Activated CD4-positive, alpha-beta T cell treated with anti-CD3 and anti-CD28 coated beads, Interleukin-2, Interleukin-6, amounts not matched to agents 100 ng/mL and 50 ng/mL, durations not matched to agents 16 hours and 8 hours (primary cell): ENCODE measurements at places on chromosomes 4 and X.

DNA sequence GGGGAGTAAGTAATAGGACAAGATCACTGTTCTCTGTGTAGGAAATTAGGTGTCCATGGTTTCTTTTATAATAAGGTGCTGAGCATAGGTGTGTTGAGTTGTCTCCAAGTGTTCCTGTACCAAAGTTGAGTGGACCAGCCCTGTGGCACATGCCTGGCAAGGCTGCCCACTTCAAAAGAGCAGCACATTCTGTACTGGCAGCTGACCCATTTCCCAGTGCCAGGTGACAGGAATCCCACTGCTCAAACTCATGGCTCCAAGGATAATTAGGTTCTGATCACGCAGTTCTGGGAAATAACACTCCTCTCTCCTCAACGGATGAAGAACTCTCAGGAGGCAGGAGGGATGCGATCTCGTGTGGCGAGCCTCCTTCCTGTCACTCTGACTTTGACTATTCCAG is 12.8 kb upstream of the LGI2 start:
- DNase-seq = no peak

GRCh38 chr4:93891244-93891643 is 62.7 kb downstream of the ATOH1 start:
- DNase-seq = no peak

GRCh38 chrX:17527135-17527701 is 152.2 kb downstream of the NHS start:
- DNase-seq = no peak

GRCh38 chr4:157564218-157564617 is 343.7 kb downstream of the GRIA2 start:
- no peak for DNase-seq

DNA sequence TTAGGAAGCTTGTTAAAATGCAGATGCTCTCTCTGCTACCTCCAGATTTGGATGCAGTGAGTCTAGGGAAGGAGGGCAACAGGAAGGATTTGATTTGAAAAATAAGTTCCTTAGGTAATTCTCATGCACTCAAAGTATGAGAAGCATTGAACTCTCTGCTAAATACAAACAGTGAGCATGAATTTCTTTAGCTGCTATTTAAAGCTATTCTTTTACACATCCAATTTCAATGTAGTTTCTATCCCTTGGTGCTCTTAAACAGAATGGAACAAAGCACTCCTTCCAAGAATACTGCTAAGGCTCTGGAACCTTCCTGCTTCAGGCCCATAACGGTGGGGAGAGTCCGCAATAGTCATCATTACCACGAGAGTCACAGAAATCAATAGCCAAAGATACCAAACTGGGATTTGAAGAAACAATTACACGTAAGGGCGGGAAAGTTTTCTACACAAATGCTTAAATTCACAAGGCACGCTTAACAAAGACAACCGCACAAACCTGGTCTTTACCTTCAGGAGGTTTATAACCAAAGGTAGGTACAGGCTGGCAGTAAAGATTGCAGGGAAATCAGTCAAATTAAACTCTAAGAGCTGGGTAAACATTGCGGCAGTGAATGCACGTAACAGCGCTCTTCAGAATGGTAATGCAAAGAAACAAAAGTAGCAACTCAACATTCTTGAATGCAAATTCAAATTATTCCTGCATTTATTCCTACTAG is 123.2 kb upstream of the NAP1L5 start:
- no peak for DNase-seq

DNA sequence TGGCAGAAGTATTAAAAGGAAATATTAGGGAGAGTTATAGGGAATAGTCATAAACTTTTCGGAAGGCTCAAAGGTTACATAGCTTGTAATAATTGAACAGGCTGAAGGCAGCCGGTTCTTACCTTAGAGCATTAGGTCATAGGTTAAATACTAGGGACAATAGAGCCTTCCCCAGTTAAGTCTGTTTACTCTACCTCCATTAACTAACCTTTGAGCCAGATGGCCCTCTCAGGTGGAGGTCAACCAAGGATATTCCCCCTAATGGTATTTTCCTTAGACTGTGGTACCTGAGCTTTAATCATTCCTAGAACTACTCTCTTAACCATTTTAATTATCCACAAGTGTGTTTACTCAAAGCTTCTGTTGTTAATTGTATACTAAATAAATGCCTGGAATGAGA is 920.9 kb upstream of the PABPC4L start:
- no peak for DNase-seq

DNA sequence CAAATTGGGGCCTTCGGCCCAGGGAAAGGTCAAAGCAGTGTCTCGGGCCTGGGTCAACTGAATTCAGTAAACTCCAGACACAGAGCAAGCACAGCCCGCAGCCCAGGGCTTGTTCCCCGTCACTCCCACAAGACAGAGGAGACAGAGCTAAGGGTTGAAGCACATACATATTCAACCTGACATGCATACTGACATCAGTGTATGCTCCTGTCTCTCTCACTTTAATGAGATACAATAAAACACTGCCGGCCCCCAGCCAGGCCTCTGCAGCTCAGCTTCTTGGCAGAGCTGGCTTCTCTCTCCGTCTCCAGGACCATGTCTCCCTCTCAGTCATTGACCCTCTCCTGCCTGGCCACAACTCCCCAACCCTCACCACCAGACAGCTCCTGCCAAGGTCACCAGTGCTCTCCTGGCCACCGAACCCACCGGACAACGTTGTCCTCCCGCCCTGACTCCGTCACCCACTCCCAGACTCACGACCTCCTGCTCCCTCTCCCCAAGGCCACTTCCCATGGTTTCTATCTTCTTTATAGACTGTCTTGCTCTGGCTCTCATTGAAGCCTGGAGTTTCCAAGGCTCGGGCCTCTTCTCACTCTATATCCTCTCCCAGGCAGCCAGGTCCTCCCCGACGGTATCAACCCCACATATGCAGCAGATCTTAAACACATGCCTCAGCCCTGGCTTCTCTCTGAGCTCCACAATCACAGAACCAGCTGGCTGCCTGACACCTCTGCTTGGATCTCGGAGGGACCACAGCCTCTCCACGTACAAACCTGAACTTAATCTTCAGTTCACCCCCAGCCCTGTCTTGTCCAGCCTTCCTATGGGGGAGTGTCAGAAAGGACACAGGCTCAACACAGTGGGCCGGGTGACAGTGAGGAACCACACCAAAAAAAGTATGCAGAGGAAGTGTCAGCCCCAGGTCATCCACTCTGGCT is 67.7 kb upstream of the C4orf50 start:
- DNase-seq = no peak

DNA sequence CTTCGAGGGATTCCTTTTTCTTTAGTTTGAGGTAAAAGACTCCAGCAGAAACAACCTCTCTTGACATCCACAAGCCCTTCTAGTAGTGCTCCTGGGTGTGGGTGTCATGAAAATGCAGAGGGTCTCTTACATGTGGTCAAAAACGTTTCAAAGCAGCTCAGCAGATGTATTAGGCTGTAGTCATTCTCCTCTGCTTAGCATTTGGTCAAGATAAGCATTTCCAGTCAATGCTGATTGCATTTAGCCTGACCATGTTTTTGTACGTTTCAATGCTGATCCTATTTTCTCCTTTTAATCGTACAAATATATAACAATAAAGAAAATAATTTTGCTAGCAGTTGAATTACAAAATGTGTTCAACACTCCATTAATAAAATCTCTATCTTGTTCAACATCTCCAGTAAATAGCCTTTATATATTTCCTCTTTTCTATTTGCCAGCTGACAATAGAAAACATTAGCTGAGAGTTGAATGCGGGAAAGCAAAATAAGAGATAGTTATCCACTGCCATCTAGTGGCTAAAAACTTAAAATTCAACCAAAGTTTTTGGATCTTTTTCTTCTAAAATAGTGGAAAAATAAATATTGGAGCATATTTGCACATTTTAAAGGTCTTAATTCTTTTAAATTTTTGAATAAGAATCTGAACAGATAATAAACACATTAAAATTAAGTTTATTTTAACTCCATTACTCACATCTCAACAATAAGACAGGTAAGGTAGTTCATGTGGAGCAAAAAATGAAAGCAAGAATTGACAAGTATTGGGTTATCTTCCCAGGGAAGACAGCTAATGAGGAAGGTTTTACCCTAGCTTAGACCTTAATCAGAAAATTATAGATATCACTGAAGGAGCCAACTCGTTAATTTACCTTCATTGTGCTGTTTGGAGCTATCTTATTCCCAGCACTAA is 15.2 kb upstream of the PACRGL start:
- peak; percentile 9 for DNase-seq

DNA sequence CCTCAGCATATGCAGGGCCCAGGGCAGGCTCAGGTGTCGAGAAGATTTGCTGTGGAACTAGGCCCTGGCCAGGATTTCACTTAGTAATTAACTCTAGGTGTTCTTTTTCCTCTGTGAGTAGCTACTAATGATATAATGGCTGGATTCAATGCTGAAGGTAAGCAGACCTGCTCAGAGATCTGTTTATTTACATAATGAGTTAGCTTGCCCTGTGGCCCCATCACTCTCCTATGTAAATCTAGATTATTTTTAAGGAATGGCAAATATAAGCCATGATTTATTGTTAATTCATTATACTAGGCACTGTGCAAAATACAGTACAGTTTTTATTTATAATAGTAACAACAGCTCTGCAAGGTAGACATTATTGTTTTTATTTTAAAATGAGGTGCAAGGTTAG is 117.2 kb downstream of the IRF2 start:
- no peak for DNase-seq

DNA sequence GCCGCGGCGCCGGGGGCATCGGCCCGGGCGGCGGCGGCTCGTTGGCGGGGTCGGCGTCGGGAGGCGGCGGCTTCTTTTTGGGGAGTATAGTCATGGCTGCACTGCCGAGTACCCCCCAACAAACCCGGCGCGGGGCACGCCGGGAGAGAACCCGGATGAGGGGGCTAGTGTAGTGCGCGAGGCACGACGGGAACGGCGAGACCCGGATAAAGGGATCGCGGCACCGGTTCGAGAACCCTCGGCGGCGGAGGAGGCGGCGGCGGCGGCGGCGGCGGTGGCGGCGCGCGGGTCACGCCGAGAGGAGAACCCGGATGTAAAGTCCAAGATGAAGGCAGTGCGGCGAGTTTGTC is at the start of gene OTUD5:
Gene OTUD5 (minus strand): TSS at position 131 of the 350 bp plus-strand sequence. CDS start 37 bp downstream, at position 94.
- DNase-seq = peak; percentile 76

GRCh38 chr4:140996766-140997165 is 136.5 kb downstream of the RNF150 start:
- DNase-seq = no peak

- DNase-seq = no peak
Observed at GRCh38 chr4:187027272-187027671, 303.6 kb upstream of the FAT1 start.

GRCh38 chr4:122921971-122922876 is at the start of gene NUDT6:
Gene NUDT6, minus strand, starts transcription at chr4:122922597. Its CDS starts 25 bp downstream, at chr4:122922572.
- DNase-seq = peak; percentile 71

DNA sequence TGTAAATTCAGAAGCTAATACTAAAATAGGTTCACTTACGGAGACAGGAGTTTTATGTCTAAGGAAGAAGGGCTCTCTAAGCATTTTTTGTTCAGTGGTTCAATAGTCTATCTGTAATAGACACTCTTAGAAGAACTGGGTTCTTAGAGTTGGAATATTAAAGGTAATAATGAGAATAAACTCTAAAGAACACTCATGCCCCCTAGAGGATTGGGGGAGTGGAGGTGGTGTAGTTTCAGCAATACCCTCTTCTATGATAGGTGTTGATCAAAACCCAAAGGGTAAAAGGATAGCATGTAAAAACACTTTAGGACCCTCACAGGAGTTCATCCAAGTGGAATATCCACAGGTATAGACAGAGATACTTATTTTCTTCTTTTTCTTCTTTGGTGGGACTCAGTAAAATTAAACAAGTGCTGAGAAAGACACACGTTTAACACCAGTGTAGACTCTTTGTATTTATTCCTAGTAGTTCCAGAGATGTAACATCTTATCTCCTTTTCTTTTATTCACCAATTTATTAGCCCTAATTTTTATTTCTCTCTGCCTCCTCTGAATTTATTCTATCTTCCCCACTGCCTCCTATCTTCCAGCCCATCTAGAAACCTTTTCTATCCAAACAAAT is 25.7 kb upstream of the MND1 start:
- peak; percentile 41 for DNase-seq

DNA sequence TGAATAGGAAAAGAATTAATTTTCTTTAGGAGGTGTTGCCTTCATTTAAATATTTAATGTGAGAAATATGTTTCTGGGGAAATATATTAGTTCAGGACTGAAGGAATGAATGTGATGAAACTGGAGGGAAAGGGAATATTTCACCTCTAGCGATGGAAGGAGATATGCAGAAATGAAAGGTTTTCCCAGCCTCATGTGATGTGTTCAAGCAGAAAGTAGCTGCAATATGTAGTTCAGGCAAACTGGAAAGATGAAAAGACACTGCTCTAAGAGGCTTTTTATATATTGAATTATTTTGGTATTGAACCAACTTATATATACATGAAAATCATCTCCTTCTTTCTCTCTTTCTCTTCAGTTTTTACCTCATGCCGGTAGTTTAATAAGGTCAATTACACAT is 3.4 kb downstream of the GRID2 start:
- no peak for DNase-seq
